ENCODE measurements at places on chromosomes 12 and 14.

- DNase-seq: no peak
Observed at GRCh38 chr14:44151130-44151820, 355.8 kb downstream of the FSCB start.

- DNase-seq: no peak
Observed at GRCh38 chr12:101839324-101840283, 8.8 kb upstream of the GNPTAB start.

DNA sequence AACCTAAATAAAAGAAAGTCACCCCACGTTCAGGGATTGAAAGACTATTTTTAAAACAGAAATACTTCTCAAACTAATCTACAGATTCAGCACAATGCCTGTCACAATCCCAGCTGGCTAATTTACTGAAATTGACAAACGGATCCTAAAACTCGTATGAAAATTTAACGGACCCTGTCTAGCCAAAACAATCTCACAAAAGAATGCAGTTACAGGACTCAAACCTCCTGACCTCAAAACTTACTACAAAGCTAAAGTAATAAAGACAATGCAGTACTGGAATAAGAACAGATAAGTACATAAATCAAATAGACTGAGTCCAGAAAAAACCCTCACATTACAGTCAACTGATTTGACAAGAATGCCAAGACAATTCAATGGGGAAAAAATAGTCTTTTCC is 48.8 kb downstream of the IPO8 start:
- DNase-seq: no peak

- DNase-seq: no peak
Observed at GRCh38 chr12:18837025-18837424, 99.1 kb downstream of the CAPZA3 start.

DNA sequence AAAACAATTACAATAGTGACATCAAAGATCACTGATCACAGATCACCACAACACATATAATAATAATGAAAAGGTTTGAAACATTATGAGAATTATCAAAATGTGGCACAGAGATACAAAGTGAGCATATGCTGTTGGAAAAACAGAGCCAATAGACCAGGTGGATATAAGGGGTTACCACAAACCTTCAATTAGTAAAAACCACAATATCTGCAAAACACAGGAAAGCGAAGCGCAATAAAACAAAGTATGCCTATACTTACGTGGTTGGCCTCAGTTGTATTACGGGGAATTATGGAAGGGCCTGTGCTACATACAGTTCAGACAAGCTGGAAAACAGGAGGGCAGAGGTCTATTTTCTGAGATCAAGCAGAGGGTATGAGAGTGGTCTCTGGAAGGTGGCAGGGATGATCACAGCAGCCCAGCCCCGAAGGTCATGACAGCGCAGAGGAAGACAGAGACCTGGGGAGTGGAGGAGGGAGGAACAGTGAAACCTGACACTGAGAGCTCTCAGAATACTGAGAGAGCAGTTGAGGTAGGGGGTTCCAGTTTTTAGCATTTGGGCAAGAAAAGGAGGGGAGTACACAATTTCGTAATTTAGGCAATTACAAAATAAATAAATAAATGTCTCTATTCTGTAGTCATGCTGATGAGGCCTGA is 41.3 kb downstream of the IFNG start:
- DNase-seq: no peak

DNA sequence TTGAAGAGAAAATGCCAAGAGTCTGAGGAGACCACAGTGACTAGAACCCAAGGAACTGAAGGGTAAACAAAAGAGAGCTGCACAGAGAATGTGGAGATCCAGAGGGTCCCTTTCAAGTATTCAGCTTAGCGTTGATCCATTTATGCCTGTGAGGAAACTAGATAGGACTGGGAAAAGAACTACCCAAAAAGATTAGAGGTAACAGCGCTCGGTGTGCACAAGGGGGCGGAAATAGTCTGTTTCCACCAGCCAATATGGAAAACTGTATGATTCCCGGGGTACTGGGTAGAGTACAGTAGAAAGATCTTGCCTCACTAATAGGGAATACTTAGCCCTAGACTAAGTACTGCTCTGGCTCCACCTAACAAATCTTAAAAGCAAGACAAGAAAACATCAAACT is 135.5 kb downstream of the DPF3 start:
- no peak for DNase-seq

DNA sequence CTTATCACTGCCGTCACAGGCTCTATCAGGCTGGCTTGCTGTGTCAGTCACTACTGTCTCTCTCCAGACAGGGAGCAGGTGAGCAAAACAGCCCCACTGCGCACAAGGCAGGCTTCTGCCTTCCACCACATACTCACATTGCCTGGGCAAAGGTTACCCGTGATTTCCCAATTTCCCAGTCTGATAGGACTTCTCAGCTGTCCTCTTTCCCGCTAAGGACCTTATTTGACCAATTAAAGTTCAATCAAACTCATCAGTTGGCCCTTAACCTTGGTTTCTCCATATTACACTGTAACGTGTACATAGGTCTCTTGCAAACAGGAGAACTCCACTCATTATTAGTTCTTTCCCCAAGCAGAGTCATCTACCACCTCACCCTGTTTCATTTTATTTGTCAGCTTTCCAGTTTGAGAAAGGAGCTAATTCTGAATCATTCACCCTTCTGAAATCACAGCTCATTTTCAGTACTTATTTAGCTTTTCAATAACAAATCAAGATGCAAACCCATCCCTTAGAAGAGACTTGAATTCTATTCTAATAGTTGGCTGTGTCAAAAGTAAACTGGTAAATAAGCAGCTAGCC is 170.8 kb downstream of the ESR2 start:
- DNase-seq: no peak

GRCh38 chr14:89040460-89041256 is 216.2 kb downstream of the TTC8 start:
- peak; percentile 57 for DNase-seq

Measured in bone marrow (tissue), 2 donors.